ENCODE measurements at places on chromosomes 6 and 20.

- DNase-seq: peak; percentile 92
Measured at GRCh38 chr6:97282726-97283617, at the start of gene MMS22L. Gene MMS22L (minus strand): TSS chr6:97283216. CDS start chr6:97282477, 739 bp downstream.

DNA sequence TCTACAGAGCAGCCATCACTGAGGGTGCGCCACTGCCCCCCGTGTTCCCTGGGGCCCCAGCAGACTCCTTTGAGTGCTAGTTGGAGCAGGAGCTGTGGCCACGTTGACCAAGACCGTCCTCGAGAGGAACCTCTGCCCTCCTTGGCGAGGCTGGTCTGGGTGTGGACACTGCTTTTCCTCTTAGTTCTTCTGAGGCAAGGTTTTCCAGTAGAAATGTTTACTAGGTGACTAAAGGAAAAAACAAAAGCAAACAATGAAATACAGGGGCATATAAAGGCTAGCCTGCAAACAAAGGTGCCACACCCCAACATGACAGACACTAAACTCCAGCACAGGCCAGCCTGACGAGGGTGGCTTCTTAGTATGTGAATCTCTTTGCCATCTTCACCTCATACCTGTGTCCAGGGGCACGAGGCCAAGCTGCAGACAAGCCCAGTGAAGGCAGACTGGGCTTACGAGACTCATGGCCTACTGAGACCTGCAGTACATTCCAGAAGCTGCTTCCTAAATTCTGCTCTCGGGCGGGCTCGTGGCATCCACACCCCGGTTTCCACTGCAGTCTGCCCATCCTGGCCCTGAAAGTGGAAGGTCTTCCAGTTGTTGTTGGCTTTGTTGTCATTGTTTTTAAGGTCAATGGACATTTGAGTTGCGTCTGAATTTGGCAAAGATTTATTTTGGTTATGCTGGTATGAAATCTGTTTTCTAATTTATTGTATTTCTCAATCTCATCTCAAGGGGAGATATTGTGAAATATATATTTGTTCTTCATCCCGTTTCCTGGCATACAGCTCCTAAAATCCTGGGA lies 39.2 kb downstream of the FAM50B start:
- no peak for DNase-seq

- DNase-seq: no peak
Measured at GRCh38 chr6:3620937-3621336, 130.6 kb downstream of the PXDC1 start.

- no peak for DNase-seq
Measured at GRCh38 chr6:149176971-149177667, 140.4 kb upstream of the TAB2 start.

DNA sequence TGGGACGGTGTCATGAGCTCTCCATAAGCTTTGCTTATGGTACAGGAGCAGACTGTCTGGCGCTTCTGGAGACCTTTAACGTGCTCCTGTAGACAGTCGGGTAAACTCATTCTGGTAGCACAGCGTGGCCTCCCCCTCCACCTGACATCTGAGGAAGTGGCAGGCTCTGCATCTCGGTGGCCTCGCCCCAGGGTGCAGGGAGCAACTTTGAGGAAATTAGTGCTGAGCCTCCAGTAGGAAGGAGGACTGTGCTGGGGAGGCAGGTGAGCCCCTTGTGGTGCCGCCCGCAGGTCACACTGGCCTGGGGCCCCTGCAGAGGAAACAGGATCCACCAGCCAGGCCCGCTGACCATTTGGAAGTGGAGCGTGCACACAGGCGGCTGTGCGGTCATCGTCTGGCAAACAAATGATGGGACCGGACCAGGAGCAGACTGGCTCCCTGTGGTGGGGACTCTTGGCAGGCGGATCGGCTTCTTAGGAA lies 57.9 kb downstream of the SYNJ2 start:
- DNase-seq: no peak

DNA sequence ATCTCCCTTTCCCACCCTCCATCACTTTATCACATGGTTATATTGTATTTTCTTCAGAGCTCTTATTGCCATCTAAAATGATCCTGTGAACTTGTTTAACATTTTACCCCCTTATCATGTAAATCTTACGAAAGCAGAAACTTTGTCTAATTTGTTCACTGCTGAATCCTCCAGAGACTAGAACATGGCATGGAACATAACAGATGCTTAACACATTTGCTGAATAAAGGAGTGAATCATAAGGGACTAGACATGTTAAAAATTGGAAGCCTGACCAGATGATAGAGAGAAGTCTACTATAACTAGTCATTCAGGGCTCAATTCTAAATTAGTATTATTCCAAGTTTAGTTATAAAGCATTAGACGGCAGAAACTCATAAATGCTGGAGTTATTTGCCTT lies 73.3 kb downstream of the MAN1A1 start:
- DNase-seq: no peak

DNA sequence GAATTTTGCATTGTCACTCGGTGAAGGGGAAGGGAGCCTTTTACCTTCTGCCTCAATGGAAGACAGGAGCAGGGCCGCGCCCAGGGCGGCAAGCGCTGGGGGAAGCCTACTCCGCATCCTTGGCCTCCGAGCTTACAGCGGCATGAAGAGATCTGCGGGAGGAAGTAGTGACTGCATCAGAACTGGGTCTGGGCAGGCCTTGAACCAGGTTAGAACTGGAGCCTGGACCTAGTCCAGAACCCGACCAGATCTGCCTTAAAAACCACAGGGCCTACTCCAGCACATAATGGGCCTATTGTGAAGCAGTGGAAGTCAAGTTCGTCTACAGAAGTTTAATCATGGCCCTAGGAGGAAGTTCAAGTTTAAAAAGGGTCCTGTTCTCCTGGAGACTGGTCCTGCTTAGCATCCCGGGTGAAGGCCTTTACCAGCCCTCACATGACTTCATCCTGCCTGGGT lies 3.1 kb downstream of the COL12A1 start:
- no peak for DNase-seq

- DNase-seq: no peak
Measured at GRCh38 chr6:149755300-149756260, 6.0 kb downstream of the PCMT1 start.

DNA sequence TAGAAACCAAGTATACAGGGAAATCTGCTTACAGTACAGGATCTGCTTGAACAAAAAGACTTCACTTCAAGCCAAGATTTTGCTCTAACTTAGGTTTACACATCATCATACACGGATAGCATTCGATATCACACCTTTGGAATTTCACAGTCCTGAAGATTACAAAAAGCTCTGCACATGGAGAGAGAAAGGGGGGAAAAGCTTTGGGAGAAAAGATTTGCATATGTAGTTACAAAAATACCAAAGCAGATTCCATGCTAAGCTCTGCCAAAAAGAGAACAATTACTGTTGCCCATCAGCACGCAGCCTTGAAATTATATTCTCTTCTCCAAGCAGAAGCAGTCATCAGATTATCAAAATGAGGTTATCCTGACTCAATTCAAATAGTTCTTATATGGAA lies 62.0 kb downstream of the HIVEP2 start:
- no peak for DNase-seq

GRCh38 chr6:121523628-121524027 lies 88.2 kb downstream of the GJA1 start:
- no peak for DNase-seq

GRCh38 chr20:10665027-10665561 lies 8.7 kb downstream of the JAG1 start:
- DNase-seq: no peak

GRCh38 chr20:15199698-15200097 lies 862.3 kb upstream of the FLRT3 start:
- DNase-seq: no peak

- no peak for DNase-seq
Measured at GRCh38 chr6:43255408-43256054, 12.2 kb downstream of the TTBK1 start.

DNA sequence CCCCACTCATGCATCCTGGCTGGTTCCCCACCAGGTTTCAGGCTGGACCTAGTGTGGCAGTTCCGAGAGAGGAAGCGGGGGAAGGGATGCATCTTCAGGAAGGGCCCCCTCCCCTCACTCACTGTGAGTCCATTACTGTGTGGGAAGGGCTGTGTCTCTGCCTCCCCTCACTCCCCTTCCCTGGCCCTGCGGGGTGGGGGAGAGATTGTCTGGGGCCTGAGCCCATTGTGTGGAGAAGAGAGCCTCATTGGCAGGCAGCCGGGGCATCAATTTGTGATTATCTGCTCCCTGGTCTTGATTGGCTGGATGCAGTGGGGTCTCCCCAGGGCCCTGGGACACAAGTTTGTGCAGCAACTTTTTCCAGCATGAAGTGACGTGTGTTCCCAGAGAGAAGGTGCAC lies 4.1 kb upstream of the MYT1 start:
- DNase-seq: no peak

DNA sequence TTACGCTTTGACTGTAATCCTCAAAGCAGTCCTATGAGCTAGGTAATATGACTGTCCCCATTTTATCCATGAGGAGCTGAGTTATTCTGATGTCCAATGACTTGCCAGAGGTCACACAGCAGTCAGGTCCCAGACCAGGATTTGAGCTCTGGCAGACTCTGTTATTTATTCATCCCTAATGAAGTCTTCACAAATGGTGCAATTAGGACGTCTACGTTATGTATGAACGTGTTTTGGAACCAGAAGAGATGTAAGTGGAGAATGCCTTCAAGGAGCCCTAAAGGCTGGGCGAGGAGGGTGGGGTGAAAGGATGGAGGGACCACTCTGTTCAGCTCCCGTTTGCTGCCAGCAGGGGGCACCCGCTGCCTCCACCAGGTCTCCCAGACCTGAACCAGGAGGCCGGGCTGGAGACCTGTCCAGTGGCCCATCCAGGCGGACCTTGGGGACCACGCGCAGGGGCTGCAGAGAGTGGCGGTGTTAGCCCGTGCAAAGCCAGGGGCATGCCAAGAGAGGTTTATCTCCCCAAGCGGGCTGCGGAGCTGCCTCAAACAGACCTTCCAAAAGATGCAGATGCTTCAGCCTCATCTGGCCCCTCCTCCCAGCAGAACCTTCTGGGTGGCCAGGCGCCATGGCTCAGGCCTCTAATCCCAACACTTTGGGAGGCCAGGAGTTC lies 15.2 kb upstream of the ZNF335 start:
- DNase-seq: peak; percentile 39

DNA sequence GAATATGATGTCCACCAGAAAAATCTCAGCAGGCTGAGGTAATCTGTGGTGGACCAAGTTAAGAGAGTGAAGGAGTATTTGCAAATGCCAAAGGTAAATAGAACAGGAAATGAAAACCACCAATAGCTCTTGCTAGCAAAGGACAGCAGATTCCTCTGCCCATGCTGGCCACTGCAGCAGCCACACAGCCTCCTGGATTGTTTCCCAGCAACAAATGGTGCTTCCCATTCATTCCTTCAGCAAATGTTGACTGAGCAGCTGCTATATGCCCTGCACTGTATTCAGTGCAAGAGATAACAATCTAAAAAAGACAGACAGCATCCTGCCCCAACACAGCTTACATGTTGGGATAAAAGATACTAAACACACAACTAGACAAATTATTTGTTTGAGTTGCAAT lies 11.0 kb downstream of the ROS1 start:
- peak; percentile 64 for DNase-seq

GRCh38 chr6:107626645-107627044 lies 136.7 kb downstream of the SOBP start:
- no peak for DNase-seq

DNA sequence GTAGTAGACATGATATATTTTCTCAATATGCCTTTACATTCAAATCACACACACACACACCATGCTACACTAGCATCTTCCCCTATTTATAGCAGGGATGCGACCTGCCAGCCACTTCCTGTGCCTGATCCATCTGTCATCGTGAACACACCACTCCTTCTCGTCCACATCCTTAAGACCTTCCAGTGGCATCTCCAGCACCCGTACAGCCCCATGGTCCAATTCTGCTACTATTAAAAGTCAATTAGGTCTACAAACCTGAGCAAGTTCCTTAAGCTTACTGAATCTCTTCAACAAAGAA lies 54.5 kb downstream of the KIF16B start:
- DNase-seq: no peak

DNA sequence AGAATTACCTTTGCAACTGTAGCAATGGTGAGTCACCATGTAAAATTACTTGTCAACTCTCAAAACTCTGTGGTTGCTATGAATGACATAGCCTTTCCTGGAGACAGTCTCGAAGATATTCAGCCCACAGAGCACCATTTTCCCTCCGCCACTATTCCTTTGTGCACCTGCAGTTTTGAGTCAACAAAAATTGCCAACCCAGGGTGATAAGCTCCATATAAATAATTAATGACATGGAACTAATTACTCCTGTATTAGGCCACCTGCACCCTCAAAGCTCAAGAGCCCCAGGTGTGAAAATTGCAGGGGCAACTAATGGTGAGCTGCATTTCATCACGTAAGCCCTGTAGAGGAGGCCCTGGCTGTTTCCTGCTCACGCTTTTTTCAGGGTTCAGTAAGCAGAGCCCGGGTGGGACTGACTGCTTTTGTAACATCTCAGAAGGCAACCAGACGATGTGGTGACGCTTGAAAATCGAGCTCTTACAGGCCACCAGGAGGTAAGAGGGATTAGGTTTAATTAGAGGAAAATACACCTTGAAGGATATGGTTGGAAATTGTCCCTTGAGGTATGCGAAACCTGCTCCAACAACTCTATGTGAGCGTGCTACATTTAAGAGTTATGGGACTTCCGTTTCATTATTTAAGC lies 70.8 kb downstream of the BMP2 start:
- DNase-seq: no peak

DNA sequence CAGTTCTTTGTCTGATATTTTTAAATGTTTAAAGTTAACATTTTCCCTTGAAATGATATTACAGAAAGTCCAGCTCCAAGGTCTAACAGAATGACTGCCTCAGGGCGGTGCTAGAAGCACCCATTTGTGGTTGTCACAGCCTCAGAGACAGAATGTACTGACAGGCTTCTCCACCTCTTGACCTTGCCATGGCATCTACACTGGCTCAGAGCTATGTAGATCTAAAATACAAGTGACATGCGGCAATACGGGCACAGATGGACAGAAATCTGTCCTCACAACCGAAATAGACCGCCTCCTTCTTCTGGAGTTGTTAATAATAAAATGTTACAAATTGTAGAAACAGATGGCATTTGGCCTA lies 167.2 kb upstream of the THEMIS start:
- no peak for DNase-seq

All from SHP77 (cell line).